ENCODE measurements at places on chromosomes 3 and 15.

- no peak for DNase-seq
These were observed 64.3 kb downstream of the MGLL start for GRCh38 chr3:127758013-127758412.

- no peak for DNase-seq
These were observed 139.8 kb downstream of the RAB11A start for GRCh38 chr15:66008940-66009562.

DNA sequence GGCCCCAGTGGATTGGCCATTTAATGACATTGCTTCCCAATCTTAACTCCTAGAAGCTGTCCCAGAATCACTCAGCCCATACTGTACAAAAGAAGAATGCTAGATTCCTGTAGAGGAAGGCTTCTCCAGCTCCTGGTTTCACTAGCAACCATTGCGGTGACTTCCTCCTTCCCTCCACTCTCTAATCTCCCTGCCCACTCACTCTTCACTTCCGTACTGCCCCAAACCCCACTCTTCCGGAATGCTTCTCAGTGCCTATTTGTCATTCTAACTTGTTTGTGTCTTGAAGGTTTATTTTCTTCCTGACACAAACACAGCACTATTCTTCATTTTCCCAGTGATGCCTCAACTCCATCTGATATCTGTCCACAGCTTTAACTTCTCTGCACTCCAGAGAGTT is 97.1 kb upstream of the SPATA16 start:
- DNase-seq: no peak

DNA sequence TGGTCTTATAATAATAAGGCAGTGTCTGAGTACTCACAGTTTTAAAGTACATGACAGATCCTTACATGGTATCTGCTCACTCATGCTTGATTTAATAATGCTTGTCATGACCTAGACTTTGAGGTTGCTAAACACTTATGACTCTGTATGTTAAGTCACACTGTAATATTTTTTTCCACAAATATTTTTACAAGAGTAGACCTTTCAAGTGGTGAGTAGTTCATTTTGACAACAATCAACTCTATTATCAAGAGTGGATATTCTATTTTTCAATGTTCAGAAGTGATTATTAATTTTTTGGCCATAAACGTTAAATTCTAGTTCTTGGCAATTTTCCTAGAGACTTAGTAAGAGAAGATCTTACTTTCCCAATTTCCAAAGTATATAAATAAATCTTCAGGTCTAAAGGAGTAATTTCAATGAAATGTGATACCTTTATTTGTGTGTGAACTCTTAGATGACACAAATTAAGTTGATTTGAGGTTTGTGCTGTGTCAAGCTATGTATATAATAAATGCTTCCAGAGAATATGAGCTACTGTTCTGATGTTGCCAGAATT is 104.5 kb downstream of the NLGN1 start:
- no peak for DNase-seq

GRCh38 chr15:68370768-68371151 is 61.2 kb downstream of the ITGA11 start:
- no peak for DNase-seq
